ENCODE measurements at places on chromosomes 5 and 9.
A peak's percentile ranks its signal among the peaks of the same experiment; 100 is the strongest.

DNA sequence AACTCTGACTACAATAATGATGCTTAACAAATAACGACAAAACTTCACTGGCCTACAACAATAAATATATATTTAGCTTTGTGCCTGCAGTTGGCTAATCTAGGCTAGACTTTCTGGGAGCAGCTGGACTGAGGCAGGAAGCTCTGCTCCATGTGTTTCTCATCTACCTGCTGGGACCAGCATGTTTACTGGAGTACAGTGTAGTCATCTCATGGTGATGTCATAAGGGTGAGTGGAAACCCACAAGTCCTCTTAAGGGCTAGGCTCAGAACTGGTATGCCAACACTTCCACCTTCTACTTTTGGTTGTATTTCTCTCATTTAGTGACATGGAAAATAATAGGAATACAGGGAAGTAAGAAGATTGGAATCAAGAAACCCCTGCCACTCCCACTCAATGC, 85.7 kb upstream of the NIPBL start:
- DNase-seq = no peak

DNA sequence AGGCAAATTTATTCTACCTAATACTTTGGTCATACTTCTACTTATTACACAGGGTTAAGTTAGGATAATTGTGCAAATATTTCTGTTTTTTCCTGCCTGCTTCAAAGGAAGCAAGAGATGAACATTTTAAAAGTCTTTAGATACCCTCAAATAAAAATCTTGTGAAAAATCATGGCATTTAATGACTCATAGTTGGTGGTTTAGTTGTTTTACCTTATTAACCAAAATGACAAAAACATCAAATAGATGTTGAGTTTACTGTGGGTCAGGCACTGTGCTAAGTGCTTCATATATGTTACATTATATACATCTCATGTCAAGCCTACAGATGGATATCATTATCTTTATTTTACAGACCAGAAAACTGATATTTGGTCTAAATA, 54.4 kb downstream of the ZNF474 start:
- DNase-seq = no peak

DNA sequence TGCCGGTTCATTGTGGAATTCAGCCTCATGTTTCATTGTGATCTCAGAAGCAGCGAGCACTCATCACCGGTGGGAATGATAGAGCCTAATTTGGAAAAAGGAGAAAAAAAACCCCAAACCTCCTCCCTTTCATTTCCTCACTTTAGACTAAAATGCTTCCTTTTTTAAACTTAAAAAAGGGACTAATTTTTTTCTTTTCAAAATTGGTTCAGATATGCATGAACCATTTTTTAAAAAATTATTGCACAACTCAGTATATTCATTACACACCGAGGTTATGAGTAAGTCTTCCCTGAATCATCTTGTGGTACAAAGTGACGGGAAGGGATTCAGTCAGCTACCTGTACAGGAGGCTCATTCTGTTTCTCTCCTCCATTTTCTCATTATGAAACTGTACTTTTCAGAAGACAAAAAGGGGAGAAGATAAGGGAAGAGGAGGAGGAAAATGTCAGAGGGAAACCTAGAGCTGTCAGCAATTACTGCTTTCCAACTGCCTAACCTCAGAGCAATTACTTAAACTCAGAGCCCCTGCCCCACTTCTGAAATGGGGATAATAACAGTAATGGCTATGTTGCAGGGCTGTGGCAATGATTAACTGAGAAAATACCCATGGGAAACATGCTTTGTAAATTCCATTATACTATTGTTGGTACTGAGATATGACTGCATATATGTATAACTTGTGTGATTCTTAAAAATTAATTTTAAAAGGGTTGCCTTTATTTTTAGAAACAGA, 24.0 kb downstream of the GALNT10 start:
- DNase-seq = no peak

DNA sequence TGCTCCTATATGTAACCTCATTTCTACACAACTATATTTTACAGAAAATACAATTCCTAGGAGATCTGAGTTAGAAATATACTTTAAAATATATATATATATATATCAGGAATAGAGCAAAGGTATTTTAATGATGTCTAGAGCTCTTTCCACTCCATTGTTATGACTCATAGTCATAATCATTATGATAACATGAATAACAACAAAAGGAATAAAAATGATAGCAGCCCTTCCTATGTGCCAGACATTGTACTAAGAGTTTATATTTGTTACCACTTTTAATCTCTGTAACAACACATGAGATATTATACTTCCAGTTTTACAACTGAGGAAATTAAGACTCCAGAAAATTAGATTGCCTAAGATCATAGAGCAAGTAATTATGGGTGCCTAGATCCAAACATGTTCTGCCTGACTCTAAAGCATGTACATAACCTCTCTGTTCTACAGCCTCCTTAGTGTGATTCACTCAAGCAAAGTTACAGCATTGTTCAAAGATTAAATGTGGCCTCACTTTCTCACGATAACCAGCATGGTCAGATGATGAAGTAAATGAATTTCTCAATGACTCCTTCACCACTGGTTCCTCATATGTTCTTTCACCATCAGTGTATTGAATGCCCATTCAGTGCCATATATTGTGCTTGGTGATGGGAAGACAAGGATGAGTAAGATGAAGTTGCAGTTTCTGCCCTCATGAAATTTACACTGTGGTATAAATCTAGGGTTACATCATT, 452.1 kb downstream of the EFNA5 start:
- peak; percentile 31 for DNase-seq

DNA sequence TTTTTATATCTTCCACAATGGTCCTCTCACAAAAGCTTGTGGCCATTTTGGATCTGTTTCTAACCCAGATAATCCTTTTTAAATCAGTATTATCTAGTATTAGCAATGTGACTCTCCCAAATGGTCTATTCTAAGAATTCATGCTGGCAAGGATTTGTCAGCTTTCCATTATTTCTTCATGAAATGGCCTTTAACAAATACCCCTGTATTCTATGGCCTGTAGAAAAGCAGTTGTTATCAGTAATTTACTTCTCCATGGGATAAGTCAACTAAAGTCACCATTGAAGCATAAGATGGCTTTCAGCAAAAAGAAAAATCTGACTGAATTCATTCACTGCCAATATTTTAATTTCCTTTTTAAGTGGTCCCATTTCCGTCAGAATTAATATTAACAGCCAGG, 346.4 kb upstream of the FAM174A start:
- no peak for DNase-seq

DNA sequence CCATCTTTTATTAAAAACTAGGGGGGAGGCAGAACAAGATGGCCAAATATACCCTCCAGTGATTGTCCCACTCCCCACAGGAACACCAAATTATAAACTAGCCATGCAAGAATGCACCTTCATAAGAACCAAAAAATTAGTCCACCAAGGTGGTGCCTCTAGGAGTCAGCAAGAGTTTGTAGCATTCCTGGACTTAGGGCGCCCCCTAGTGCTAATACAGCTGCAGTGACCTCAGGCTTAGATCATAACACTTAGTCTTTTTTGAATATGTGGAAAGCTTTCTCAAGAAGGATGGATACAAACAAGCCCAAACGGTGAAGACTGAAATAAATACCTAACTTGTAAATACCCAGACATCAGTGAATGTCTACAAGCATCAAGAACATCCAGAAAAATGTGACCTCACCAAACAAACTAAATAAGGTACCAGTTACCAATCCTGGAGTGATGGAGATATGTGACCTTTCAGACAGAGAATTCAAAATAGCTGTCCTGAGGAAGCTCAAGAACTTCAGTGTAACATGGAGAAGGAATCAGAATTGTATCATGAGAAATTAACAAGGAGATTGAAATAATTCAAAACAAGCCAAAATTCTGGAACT, 19.3 kb downstream of the PPIP5K2 start:
- DNase-seq = peak; percentile 86

GRCh38 chr5:163439092-163439425, 1.7 kb downstream of the CCNG1 start:
- DNase-seq = peak; percentile 80

- DNase-seq = no peak
Observed at GRCh38 chr5:128665747-128666355, 127.8 kb upstream of the FBN2 start.

DNA sequence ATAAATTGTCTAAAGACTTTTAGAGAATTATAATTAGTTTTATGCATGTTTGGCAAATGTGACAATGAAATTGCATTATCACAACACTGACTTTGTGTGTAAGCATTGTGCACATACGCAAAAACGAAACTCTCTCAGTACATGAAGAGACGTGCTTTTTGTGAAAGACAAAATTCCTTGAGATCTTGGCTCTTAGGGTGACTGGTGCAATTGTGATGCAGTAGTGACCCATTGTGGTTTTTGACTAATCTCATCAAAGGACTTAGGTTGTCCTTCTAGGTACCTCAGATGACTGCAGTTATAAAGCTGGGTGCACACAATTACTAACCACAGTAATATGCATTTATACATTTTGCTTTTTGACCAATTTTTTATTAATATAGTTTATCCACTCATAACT, 25.3 kb upstream of the TYRP1 start:
- no peak for DNase-seq

GRCh38 chr5:103849934-103850333, 287.3 kb upstream of the NUDT12 start:
- no peak for DNase-seq

- peak; percentile 12 for DNase-seq
Observed at GRCh38 chr5:172816925-172817562, 17.0 kb upstream of the ERGIC1 start.

- DNase-seq = no peak
Observed at GRCh38 chr9:131050831-131051230, 41.9 kb downstream of the LAMC3 start.

DNA sequence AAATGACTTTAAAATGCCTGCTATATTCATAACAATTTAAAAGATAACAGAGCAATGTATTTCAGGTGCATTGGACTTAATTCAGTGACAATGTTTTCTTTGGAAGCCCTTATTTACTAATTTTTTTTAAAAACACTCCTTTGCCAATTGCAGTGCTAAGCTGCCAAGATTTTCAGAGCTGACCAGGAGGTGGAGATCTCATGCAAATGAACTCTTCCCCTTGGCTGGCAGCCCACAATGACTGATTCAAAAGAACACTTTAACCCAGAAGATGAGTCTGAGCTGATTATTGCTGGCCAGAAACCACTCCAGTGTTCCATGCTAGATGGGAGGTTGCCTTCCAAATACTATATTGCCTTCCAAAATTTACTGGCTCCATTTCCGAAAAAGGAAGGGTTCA, 128.3 kb upstream of the CCNH start:
- peak; percentile 84 for DNase-seq

DNA sequence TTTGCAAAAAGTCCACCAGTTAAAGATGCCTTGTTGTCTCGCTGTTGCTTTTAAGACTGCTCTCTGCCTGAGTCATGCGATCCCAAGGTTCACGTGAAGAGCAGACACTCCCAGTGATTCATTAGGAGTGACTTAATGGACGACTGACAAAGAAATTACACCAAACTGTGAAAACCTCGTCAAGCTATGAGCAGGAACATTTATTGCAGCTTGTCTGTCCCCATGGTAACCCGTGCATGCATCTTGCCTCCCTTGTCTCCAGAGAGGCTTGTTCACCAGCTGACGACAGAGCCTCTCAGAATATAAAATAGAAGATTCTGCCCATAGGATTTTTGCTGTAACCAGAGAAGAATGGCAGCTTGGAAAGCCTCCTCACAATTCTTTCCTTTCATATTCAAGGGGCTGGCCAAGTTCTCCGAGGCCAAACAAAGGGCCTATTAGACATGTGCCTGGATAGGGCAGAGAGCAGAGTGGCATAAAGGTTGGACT, 352.7 kb downstream of the SPOCK1 start:
- no peak for DNase-seq

GRCh38 chr5:131630208-131630962, 4.6 kb downstream of the RAPGEF6 start:
- DNase-seq = peak; percentile 63

GRCh38 chr5:62283005-62283404, 23.0 kb upstream of the KIF2A start:
- DNase-seq = no peak

DNA sequence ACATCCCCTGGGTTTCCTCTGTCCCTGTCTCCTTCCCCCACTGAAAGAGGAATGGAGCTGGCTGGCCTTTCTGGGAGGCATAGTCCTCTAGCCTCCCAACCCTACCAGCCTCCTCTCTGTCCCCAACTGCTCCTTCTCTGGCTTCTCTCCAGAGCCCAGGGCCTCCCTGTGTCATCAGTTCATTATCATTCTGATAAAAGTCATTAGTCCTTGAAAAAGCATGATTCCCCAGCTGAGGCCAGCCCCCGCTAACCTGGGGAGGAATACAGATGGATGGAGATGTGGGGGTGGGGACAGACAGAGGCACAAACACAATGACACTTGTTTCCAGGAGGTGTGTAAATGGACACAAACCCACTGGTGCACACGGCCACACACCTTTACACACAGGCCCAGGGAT, 73.6 kb upstream of the HSPA9 start:
- DNase-seq = no peak

- no peak for DNase-seq
Observed at GRCh38 chr5:5929291-5930020, 448.9 kb downstream of the MED10 start.

GRCh38 chr5:27472000-27472763, 433.8 kb upstream of the CDH9 start:
- peak; percentile 92 for DNase-seq

GRCh38 chr5:84590629-84591028, 205.9 kb upstream of the EDIL3 start:
- DNase-seq = no peak

- DNase-seq = no peak
Observed at GRCh38 chr9:129841071-129841470, 5.8 kb downstream of the USP20 start.

DNA sequence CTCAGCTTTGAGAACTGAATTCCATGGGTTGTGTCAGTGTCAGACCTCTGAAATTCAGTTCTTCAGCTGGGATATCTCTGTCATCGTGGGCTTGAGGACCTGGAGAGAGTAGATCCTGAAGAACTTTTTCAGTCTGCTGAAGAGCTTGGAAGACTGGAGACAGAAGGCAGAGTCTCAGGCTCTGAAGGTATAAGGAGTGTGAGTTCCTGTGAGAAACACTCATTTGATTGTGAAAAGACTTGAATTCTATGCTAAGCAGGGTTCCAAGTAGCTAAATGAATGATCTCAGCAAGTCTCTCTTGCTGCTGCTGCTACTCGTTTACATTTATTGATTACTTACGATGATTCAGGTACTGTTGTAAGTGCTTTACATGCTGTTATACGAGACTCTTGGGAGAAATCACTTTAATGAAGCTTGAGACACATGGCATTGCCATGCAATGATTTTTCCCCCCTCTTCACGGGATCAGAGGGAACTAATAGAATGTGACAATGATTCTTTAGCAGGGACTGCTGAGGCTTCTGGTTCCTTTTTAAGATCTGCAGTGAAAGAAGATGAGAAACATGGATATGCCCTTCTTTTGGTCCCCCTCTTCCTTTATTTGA, 63.8 kb downstream of the PTTG1 start:
- no peak for DNase-seq

- peak; percentile 64 for DNase-seq
Observed at GRCh38 chr9:72786948-72787347, 165.9 kb downstream of the ALDH1A1 start.

GRCh38 chr9:75588808-75589207, 301.7 kb upstream of the PCSK5 start:
- DNase-seq = peak; percentile 30

- peak; percentile 39 for DNase-seq
Observed at GRCh38 chr9:113542741-113543140, 79.2 kb downstream of the RGS3 start.

Data from OCI-M1 (cell line).